ENCODE measurements at places on chromosomes 2 and 18.

GRCh38 chr2:174035981-174036742, 71.0 kb upstream of the SP3 start:
- no peak for DNase-seq

DNA sequence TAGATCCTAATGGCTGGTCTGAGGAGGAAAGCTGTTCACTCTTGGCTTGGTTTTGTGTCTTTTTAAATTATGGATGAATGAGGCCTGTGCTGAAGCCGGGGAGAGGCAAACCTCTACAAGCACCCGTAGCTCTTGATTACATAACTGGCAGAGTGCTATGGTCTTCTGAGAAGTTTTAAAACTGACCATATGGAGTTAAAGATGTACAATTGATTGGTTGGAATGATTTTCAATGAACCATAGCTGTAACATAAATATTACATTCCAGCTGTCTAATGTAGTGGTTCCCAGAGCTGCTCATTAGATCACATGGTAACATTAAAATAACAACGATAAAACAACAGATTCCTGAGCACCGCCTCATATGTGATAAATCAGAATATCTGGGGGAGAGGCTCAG, 71.1 kb upstream of the MAP4K3 start:
- DNase-seq: no peak

DNA sequence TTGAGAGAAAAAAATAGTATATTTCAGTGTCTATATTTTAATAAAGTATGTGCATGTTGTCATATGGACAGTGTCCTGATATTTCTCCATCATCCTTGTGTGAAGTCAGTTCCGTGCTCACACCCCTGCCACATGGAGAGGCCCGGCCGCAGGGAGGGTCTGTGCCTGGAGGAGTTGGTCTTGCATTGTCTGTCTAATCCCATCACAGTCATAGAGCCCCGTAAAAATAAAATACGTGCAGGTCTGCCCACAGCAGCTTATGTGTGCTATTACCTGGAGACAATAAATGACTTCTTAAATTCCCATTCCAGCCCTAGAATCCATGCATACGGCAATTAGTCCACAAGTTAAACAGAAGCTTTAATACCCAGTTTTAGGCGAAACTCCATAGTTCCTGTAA, 20.1 kb downstream of the MAPRE2 start:
- DNase-seq: no peak

DNA sequence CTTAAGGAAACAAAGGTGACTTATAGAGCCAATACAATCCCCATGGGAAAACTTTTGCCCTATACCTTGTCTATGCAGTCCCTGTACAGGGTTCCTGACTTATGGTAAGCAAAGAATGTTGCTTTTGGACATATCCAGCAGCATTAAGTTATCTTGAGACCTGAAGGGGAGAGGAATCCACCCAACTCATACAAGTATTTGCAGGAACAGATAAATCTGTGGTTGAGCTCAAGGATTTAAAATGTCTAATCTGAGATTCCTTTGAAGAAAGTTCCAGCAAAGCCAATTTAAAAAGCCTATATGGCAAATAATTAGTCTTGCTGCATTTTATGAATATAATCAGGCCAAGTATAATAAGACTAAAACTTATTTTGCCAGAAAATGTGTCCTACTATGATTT, 739.5 kb upstream of the CDH2 start:
- DNase-seq: no peak

DNA sequence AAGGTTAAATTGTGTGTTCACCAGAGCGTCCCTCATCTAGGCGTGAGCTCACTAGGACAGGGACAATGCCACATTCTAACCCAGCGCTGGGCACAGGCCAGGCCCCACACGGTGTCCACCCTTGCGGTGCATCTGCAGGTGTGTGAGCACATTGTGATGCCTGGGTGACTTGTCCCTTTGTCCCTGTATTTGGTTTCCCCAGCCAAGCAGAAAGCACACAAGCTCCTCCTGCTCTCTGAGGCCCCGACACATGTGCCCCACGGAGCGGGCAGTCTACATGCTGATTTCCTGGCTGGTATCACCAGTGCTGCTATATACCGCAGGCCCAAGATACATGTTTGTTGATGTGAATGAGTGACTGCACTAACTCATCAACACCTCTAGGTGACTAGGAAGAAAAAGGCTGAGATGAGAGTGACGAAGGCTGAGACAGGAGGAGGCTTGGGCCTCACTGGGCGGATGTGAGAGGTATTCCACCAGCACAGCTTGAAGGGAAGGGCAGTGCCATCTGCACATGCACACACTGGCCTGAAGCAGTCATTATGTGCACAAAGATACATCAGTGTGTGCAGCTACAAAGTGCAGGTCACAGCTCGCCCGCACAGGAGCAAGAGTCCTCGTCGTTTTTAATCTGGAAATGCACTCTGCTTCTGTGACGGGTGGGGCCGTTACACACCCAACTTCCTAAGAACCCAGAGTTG, 205.9 kb downstream of the EIPR1 start:
- no peak for DNase-seq

GRCh38 chr18:59961070-59961469, 61.3 kb downstream of the PMAIP1 start:
- no peak for DNase-seq

- DNase-seq: no peak
Measured at GRCh38 chr18:1578505-1578904, 673.8 kb downstream of the ADCYAP1 start.

GRCh38 chr2:157784169-157784822, 91.8 kb downstream of the ACVR1 start:
- no peak for DNase-seq

DNA sequence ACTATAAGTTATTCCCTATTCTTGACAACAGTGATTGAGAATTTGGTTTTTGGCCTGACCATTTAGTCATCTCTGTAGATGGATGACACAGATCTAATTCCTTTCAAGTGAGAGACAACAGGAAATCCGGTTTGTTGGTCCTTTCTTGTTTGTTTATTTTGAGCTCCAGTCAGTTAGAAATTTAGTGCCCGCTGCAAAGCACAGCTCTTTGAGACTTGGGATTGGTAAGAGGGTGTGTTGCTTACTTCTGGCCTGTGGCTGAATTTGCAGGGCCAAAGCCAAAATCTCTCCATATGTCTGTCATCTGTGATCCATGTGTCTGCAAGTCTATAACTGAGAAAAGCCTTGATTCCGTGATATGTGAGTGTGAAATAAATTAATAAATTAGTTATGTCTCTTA, 74.3 kb downstream of the BIN1 start:
- no peak for DNase-seq

GRCh38 chr2:160199683-160200389, at the start of gene ITGB6:
Gene ITGB6 (minus strand): TSS chr2:160200272. CDS start chr2:160200063, 209 bp downstream.
- DNase-seq: no peak

DNA sequence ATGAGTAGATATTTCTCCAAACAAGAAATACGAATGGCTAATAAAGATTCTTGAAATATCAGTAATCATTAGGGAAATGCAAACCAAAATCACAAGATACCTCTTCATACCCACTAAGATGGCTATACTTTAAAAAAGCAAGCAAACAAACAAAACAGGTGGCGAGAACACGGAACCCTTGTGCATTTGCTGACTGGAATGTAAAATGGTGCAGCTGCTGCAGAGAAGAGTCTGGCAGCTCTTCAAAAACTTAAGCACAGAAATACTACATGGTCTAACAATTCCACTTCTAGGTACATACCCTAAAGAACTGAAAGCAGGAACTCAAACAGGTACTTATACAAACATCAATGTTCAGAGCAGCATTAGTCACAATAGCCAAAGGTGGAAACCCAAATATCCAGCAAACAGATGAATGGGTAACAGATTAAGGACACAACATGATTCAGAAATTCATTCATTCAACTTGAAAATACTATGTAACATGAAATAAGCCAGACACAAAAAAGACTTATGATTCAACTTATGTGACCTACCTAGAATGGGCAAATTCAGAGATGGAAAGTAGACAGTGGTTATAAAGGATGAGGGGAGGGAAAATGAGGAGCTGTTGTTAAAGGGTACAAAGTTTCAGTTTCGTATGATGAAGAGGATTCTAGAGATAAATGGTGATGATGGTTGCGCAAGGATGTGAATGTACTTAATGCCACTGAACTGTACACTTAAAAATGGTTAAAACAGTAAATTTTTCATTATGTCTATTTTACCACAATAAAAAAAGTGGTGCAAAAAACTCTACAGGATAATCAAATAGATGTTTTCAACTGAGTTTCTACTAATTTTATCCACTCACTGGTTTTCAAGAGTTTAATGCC, 26.9 kb upstream of the GPR75 start:
- DNase-seq: no peak

GRCh38 chr2:214995409-214995808, 143.0 kb downstream of the ABCA12 start:
- DNase-seq: no peak

DNA sequence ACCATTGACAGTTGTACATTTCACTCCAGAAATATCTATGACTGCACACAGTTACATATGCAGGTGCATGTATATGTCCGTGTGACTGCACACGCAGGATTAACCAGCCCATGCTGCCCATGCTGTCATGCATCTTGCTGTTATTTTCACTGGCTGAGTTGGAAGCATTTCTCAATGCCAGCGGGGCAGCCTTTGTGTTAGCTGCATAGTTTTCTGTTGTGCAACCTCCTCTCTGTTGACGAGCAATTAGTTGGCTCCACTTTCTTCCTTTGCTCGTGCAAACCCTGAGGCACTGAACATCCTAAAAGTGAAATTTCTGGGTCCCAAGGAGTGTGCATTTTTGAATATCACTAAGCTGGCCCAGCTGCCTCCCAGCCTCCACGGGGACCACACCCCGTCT, 133.4 kb upstream of the GLI2 start:
- DNase-seq: no peak

GRCh38 chr2:64327129-64327509, 126.8 kb upstream of the LGALSL start:
- DNase-seq: no peak

DNA sequence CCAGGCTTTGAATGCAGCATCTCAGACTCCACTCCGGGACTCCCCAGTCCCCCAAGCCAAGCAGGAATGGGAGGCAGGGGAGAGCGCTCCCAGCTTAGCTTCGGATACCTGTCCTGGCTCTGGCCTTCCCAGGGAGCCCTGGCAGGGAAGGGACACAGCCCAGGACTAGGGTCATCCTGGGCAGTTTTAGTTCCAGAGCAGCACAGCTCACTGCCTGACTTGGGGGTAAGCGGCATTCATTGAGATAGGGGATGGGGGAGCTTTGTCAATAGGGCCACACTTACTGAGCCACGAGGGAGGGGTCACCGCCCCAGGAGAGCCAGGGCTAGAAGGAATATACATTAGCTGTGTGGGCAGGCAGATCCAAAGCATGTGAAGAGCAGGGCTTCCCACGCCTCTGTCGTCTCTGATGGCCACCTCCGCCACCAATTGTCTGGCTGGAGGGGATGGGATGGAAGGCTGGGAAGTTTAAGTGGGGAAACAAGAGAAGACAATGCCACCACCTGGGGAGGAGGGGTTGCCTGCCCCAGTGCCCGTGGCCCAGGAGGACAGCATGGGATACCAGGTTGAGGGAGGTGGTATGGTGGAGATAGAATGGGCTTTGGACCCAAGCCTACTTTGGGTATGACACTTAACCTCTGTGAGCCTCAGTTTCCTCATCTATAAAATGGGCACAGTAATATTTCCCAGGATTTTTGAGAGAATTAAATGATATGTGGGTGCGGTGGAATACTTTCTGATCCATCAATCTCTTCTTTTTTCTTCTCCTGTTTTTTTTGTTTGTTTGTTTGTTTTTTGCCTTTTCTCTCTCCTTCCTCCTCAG, 40.2 kb downstream of the SCTR start:
- no peak for DNase-seq

GRCh38 chr18:74724186-74724585, 126.5 kb downstream of the ZNF407 start:
- DNase-seq: no peak

DNA sequence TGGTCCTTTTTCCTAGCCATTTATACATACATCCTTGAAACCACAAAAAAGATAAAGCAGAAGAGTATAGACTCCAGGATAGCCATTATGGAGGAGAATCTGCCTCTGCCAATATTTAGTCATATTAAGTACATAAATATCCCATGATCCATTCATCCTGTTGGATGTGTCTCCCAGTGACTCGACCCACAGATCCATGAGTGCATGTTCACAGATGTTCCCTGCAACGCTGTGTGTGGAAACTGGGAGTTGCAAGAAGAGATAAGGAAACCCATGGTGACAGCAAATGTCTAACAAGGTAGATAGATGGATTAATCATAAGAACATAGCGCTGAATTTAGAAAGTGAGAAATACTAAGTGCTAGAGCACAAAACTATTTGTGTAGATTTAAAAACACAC, 34.5 kb downstream of the STK39 start:
- no peak for DNase-seq

- no peak for DNase-seq
Measured at GRCh38 chr2:239169311-239170048, 231.3 kb downstream of the HDAC4 start.

GRCh38 chr2:119426801-119427395, 4.8 kb upstream of the TMEM37 start:
- DNase-seq: peak; percentile 73

DNA sequence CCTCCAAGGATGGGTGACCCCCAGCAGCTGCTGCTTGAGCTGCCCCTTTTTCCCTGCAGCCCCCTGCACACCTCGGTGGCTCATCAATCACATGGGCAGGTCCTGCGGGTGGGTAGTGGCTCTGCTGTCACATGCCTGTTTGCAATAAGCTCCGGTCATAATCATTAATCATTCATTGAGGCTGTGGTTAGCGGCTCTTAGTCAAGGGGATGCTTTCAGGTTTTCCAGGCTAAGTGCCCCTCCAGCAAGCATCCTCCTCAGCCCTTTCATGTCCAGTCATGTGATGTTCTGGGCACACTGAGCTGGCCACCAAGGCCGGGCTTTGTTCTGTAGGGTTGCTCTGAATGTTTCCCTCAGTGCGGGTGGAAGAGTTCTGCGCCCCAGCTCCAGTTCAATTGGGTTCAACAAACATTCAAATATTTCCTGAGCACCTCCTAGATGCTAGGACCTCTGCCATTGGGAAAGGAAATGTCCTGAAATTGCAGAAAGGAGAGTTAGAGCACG, 96.4 kb upstream of the LDAH start:
- DNase-seq: no peak

GRCh38 chr2:240529344-240529999, 28.3 kb downstream of the ANKMY1 start:
- no peak for DNase-seq

- DNase-seq: no peak
Measured at GRCh38 chr2:142877216-142877838, at the start of gene KYNU. Gene KYNU (plus strand): TSS chr2:142877664. CDS start chr2:142885368, 7,704 bp downstream.

- no peak for DNase-seq
Measured at GRCh38 chr18:10751653-10752052, 225.8 kb downstream of the NAPG start.

- no peak for DNase-seq
Measured at GRCh38 chr2:101741775-101742520, 44.4 kb downstream of the MAP4K4 start.

DNA sequence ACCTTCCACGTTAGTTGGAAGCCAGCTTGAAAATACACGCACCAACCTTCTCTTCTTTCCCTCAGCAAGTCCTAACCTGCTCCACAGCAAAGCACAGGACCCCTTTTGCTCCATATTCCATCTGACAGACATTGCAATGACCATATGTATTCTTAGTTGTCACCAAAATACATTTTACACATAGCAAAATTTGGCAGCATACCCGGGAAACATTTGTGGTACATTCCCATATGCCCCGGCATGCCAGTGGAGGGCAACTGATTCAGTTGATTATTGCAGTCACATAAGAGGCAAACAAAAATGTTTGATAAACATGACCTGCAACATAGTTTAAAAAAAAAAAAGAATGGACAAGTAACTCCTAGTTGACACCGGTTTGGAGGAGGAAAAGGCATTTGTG, 202.1 kb upstream of the UBE2E3 start:
- no peak for DNase-seq
